ENCODE measurements at places on chromosomes 7 and 10. TPM values are rescaled to one million over a fixed set of nuclear protein-coding genes. Genes with fewer than 3 reads are reported as not detected.

GRCh38 chr10:92972066-92972870, 88.3 kb upstream of the CYP26C1 start:
- DNase-seq, result peak; percentile 77

Gene NME8
- not detected for polyA plus RNA-seq

GRCh38 chr10:44956226-44956625, 3.4 kb upstream of the RASSF4 start:
- no peak for DNase-seq

Gene OR2A1
- polyA plus RNA-seq, result not detected

DNA sequence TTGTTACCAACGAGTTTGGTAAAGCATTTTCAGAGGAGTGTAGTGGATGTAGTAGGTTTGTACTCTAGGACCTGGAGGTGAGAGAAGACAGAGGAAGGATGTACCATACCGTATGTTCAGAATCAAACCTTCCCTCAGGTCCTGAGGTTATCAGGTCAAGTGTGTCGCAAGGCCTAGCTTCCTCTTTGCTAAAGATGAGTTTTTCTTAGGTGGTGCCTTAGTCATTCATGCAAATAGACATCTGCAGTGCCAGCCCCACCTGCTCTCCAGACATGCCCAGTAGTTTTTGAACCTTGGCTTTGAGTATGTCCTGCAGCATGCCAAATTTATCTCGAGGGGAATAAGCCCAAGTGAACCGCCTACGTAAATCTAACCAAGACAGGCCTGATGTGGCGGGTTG, 71.3 kb downstream of the HDAC9 start:
- no peak for DNase-seq

Measured in BJ (cell line).